ENCODE measurements at places on chromosomes 2 and 18.

- DNase-seq = no peak
Measured at GRCh38 chr2:203396667-203397066, 68.5 kb downstream of the ABI2 start.

GRCh38 chr18:68500556-68500955, 214.4 kb downstream of the TMX3 start:
- DNase-seq = no peak

DNA sequence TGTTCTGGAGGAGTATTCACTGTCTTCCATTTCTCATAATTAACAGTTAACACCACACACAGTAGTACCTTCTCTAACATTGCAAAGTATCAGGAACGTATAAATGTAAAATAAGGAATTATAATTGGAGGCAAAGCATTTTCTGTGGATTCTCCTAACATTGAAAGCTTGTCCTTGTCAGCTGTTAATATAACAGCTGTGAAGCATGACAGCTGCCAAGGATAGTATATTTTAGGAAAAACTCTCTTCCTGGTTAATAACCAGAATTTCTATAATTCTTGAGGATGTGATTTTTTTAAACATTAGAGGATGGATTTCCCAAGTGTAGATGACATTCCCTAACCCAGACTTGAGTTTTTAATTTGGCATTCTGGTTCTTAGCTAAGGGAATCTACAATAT, 110.3 kb downstream of the EPC2 start:
- DNase-seq = no peak

- no peak for DNase-seq
Measured at GRCh38 chr18:21112140-21112473, 494 bp upstream of the ROCK1 start.

- peak; percentile 78 for DNase-seq
Measured at GRCh38 chr2:173354582-173355131, at the start of gene CDCA7. Gene CDCA7, plus strand, starts transcription at chr2:173354872. Its CDS starts 92 bp downstream, at chr2:173354964.

- peak; percentile 26 for DNase-seq
Measured at GRCh38 chr2:57936216-57936615, 110.4 kb upstream of the VRK2 start.

- DNase-seq = no peak
Measured at GRCh38 chr18:35827275-35827902, 145.1 kb upstream of the RMP24 start.

DNA sequence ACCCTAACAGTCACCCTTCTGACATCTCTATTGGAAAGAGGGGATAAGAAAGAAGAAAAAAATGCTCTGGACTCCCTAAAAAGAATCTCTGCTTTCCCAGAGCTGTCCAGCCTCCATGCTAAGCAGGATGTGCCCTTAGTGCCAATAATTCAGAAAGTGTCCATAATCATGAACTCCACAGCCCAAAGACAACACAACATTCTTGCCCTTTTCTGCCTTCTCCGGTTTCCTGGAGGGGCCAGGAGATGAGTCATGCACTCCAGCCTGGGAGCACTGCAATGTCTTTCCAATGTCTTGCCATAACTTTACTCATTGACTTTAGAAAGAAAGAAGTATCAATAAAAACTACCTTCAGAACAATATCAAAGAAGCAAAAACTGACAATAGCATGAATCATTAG, 44.0 kb downstream of the KLF7 start:
- DNase-seq = peak; percentile 90

DNA sequence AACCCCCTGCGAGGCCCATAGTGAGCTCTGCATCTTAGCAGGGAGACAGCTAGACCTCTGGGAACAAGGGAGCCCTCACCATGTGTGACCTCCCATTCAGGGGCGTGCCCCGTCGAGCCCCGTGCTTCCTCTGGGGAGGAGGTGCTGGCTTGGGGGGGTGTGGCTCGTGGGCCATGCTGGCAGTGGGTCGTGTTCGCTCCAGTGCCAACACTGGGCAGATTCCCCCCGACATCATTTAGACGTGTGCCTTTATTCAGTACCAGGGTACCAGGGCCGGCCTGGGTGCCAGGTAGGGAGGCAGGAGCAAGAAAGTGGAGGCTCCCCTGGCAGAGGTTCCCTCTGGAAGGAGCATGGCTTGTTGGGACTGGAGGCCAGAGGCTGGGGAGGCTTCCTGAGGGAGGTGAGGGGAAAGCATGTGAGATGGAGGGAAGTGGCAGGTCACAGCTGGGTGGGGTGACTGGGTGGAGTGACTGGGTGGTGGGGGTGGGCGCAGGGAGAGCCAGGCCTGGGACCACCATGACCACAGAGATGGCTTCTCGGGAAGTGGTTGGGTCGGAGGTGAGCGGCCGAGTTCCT, 15.2 kb downstream of the GPC1 start:
- no peak for DNase-seq

DNA sequence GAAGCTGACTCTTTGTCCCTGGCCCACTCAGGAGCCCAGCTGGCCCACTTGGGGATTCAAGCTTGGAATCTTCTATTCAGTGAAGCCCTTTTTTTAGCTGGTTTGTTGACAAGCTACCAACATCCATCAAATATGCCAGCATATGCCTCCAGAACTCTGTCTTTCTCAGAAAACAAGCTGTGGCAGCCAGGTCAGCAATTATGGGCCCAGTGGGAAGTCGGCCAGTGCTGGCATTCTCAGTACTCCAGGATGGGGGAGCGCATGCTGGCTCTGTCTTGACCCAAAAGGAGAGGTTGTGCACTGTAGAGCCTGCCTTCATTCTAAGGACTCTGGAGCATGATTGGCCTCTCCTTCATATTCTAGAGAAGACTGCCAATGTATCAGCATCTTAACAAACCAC, 401.5 kb downstream of the CNTNAP5 start:
- DNase-seq = no peak

- no peak for DNase-seq
Measured at GRCh38 chr2:217452928-217453327, 549.9 kb downstream of the TNS1 start.

GRCh38 chr2:173690349-173690748, 274.8 kb downstream of the SP3 start:
- DNase-seq = no peak
